ENCODE measurements at places on chromosomes 4 and X.

DNA sequence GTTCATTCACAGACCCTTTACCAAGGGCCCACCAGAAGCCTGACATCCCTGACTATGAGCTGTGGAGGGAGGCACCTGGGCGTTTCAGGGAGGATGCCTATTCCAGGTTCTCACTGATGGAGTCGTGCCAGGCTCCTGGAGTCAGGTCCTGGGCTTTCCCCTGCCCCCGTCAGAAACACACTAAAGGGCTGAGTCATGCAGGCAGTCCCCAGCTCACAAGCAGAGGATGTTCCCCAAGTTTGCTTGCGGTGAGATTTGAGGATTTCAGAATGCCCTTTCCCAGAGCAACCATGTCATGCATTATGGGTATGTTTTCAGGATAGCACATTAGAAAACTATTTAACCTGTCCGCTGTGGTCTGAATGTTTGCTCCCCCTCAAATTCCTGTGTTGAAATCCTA is 45.2 kb downstream of the FHDC1 start:
- DNase-seq, result no peak

- DNase-seq, result no peak
These were observed 84.8 kb upstream of the BMP2K start for GRCh38 chr4:78691334-78691754.

DNA sequence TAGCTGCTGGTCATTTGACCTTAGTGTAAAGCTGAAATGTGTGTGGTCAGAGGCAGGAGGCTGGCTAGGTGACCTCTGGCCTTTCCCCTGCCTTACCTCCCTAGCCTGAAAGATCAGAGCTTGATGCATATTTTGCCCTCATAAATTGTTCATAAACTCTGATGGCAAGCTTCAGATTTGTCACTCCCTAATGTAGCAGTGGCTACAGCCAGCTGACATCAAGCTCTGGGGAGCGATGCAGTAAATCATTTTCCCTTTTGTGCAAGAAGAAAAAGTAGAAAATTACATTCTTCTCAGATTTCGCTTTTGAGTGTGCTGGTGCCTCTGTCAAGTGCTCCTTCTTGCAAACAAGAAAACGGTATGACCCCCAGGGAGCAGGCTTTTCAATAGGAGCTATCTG is 87.7 kb upstream of the MAGEA4 start:
- no peak for DNase-seq

DNA sequence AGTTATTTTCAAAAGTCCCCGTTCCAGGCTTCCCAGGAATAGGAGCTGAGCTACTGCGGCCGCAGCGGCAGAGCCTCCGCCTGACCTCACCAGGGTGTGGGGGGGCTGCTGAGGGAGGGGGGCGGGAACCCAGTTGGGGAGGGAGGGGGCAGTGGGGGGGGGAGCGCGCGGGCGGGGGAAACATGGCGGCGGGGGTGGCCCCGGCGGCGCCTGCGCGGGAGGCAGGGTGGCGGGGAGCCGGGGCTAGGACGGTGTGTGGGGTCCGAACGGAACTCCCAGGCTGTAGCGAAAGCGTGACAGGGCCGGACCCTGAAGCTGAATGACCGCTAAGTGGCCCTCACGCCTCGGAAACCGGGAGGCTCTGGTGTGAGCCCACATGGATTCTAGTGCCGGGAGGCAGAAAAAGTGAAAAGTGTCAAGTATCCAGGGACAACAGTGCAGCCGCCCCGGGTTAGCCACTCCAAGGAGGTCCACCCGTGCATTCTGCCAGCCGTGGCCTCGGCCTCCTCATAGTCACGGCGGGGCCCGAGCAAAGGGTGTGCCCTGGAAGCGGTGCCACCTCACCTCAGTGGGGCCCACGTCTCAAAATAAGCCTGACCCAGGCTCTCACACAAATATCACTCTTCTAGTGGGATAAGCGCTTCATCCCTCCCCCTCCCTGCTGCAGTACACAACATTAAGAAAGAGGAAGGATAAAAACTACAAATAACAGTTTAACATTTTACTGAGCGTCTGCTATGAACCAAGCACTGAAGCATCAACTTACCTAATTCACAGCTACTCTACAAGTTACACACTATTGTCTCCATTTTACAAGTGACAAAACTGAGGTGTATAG is at the start of gene KLHL13:
TSS of gene KLHL13 (minus strand) at position 98 of the 838 bp plus-strand sequence. CDS start 88,337 bp downstream, outside the sequence.
- no peak for DNase-seq

GRCh38 chrX:143437439-143437838 is 79.8 kb downstream of the SPANXN3 start:
- DNase-seq, result no peak

DNA sequence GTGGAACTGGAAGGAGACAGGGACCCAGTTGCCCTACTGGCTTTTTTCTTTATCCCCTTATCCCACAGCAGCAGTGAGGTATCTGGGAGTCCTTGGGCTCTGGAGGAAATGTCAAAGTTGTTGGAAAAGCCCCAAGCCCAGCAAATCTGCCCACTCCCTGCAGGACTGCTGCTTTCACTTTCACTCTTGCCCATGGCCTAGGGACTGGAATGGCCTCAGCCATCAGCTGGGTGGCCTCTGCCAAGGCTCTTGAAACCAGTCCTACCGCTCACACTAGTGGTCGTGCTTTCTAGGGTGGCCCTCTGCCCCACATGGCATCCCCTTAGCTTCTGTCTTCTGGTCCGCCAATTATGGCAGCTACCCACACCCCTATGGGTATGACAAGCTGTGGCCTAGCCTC is 9.7 kb upstream of the RHOXF1 start:
- DNase-seq, result no peak

DNA sequence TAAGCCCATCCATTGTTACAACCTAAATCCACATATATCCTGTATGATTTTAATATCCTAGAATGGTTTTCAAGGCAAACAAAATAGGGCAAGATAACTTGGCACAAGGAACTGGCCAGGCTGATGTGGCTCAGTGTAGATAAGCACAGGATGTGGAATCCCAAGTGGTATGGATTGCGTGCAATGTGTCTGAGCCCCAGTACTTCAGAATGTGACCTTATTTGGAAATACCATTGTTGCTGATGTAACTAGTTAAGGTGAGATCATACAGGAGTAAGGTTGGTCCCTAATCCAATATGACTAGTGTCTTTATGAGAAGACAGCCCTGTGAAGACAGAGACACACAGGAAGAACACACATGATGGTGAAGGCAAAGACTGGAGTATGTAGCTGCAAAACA is 72.4 kb downstream of the IL21 start:
- DNase-seq, result no peak

DNA sequence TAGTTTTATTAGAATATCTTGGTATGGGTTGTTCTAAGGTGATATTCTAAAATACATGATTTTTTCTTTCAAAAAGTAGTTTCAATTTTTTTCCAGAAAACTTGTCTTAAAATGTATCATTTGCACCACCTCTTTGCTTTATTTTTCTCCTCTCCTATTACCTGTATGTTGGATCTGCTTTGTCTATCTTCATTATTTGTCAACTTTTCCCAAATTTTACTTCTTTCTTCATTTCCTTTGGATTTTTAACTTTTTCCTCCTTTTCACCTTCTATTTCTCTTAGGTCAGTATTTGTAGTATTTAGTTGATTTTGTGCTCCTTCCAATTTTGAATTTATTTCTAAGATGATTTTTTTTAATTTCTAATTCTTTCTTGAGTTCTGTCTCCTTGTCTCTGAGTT is 169.6 kb downstream of the APBB2 start:
- no peak for DNase-seq
